Mammary epithelial cell (primary cell): ENCODE measurements at places on chromosomes 7 and 10. TPM values are rescaled to one million over a fixed set of nuclear protein-coding genes. Genes with fewer than 3 reads are reported as not detected.

PRPS1L1 gene
- total RNA-seq: not detected in 2 replicates

GRCh38 chr10:5932345-5932744 is 42.3 kb downstream of the FBH1 start:
- no peak for DNase-seq

DNA sequence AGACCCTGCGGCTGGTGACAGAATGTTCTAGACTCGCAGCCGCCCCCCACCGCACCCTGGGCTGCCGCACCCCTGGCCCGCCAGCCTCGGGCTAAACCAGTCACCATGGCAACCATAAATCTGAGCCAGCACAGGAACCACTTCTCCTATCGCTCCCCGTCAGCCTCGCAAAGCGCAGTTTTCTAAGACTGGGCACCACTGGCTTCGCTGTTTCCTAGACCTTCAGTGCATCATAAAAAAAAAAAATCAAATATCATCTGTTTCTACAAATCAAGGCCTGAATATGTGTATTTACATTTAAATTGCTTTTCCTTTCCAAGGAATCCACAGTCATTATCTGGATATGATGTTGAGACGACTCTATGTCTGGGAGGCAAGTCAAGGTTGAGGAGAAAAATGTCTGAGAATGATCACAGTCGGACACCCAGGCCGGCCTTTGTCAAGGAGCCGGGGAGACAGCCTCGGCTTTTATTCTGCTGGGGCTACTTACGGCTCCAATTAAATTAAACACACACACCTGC is 99.9 kb downstream of the PTPRN2 start:
- DNase-seq: no peak

CTNNA3 gene
- total RNA-seq: not detected in 2 replicates

DNA sequence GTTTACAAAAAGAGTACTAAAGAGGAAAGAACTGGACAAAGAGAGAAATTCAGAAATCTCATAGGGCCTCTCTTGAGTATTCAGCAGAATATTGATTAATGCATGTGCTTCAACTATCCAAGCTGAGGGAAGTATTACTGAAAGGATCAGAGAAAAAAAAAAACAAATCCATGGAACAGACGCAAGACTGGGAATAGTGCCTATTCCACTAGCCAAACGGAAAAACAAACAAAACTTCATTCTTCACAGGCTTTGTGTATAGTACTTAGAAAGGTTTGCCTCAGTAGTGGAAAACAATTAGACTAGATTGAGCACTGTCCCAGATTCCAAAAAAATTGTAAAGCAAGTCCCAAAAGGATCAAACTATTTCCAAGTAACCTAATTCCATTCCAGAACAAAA is 106.2 kb downstream of the TFEC start:
- no peak for DNase-seq

GRCh38 chr7:134737566-134738345 is 41.7 kb upstream of the CALD1 start:
- peak; percentile 89 for DNase-seq

GRCh38 chr7:144407266-144407931 is 3.9 kb upstream of the NOBOX start:
- DNase-seq: peak; percentile 90

NEUROD6 gene
- total RNA-seq: not detected in 2 replicates

TES gene
- 189 and 274 TPM in 2 replicates for total RNA-seq

SVOPL gene
- total RNA-seq: under 0.01 TPM

- DNase-seq: no peak
These were observed 43.8 kb downstream of the INSIG1 start for GRCh38 chr7:155341463-155341983.

DNA sequence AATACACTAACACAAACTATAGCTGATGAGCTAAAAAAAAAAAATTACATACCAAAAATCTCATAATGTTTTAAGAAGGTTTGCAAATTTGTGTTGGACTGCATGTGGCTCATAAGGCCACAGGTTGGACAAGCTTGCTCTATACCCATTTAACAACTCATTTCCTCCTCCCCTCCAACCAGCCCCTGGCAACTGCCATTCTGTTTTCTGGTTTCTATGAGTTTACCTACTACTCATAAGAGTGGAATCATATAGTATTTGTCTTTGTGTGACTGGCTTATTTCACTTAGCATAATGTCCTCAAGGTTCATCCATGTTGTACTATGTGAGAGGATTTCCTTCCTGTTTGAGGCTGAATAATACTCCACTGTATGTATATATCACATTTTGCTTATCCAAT is 100.4 kb upstream of the ARHGAP21 start:
- DNase-seq: peak; percentile 59

DNA sequence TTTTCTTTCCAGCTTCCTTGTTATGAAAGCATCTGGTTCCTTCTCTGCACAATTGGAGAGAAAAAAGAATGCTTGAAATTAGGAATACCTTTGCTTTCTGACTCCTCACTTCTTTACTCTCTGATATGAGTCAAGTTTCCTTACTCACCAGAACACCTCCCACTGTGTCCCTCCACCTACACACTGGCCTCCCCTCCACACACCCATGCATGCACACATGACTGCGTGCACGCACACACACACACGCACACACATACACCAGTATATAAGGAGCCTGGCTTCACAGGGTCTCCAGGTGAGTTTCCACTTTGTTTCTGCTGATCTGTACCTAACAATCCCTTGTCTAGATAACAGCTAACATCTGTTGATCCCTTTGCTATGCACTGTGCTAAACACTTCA is 11.4 kb upstream of the PTER start:
- no peak for DNase-seq

GRCh38 chr7:132942701-132943100 is 139.2 kb downstream of the CHCHD3 start:
- DNase-seq: no peak

SLC35G1 gene
- total RNA-seq: 5.3 TPM

CHN2 gene
- not detected for total RNA-seq

GRCh38 chr7:45687721-45688120 is 113.6 kb downstream of the ADCY1 start:
- no peak for DNase-seq

EN2 gene
- total RNA-seq: 0.26 and 0.43 TPM in 2 replicates

PTF1A gene
- not detected for total RNA-seq

H2BK1 gene
- not detected for total RNA-seq

DNA sequence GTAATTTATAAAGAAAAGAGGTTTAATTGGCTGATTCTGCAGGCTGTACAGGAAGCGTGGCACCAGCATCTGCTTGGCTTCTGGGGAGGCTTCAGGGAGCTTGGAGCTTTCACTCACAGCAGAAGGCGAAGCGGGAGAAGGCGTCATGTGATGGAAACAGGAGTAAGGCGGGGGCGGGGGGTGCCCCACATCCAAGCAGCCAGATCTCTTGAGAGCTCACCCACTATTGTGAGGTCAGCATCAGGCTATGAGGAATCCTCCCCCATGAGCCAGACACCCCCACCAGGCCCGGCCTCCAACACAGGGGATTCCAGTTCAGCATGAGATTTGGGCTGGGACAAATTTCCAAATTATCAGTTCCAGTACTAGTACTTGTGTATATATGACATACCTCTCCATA is 46.2 kb downstream of the WDR37 start:
- no peak for DNase-seq

DNA sequence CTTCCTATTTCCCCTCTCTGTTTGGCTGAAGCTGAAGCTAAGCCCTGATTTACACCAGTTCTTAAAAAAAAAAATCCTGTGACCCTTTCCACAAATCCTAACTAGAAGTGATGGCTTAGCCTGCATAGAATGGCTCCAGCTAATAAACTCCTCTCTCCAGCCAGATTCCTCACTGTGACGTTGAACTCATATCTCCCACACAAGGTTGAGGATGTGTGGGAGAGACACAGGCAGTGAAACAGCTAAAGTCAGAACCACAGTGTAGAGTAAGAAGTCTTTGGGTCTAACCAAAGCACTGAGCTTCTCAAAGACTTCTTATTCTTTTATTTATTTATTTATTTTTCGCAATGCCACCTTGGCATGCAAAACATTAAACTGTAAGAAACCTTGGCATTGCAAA is 268.3 kb downstream of the SNX13 start:
- DNase-seq: no peak

MSMB gene
- not detected for total RNA-seq

AOAH gene
- total RNA-seq: not detected in 2 replicates

ADRA2A gene
- total RNA-seq: not detected in 2 replicates

PTPN20 gene
- 19.3 TPM for total RNA-seq

SGCE gene
- total RNA-seq: 74.7 TPM

VAX1 gene
- total RNA-seq: not detected in 2 replicates

- DNase-seq: peak; percentile 52
These were observed 4.2 kb upstream of the NANOS1 start for GRCh38 chr10:119025336-119025735.

- no peak for DNase-seq
These were observed 89.6 kb downstream of the FOXL3 start for GRCh38 chr7:379456-380138.

ACSM6 gene
- total RNA-seq: not detected

DNA sequence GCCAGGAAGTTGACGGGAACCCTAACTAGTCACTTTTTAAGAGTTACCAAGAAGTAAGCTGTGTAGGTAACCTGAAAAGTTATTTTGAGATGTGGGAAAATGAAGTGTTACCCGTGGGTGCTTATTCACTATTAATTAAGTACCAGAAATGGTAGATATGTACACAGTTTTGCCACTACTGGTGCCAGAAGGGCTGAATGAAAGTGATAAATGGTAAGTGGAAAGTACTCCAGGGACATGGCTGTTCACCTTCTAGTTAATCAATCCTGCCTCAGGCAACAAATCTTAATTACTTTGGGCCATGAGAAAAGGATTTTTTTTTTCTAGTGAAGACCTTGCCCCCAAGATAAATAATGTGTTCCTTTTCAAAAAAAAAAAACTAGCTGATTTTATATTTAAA is 15.8 kb downstream of the NET1 start:
- DNase-seq: no peak

DNA sequence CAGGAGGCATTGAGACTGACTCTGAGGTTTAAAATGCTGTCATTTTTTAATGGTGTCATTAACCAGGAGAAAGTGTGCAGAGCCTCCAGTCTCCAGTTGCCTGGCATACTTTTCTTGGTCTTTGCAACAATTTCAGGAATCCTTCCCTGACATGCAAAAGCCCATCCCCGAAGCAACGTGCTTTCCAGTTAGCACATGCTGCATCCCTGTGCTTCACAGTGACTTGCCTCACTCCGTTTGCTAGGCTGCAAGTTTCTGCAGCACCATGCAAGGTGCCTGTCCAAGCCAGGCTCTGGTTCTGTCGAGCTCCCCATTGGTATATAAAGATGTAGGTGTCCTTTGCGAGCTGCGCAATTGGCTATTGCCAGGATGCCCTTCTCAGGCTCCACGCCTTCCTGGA is 135.0 kb downstream of the GALNT17 start:
- no peak for DNase-seq

KIN gene
- total RNA-seq: 4.7 TPM

KCND2 gene
- total RNA-seq: not detected in 2 replicates
